ENCODE measurements at places on chromosomes 7 and 10. TPM values are rescaled to one million over a fixed set of nuclear protein-coding genes. Genes with fewer than 3 reads are reported as not detected.

DNA sequence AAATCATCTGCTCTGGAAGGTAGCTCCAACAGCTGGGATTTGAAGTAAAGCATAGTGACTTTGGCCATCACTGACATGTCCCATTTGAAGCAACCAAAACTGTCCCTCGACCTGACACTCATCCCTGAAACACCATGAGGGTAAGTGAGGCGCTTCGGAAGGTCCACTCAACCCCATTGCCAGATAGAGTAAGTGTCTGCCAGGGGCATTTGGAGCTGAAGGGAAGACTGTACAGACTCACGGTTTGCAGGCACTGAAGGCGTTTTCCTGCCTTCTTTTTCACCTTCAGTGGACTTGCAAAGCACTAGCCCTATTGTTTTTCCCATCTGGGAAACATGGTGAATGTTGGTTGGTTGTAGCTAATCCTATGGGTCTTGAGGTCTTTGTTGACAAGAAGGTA is 57.6 kb downstream of the IKZF1 start:
- H3K36me3 ChIP-seq: no peaks in the 10 kb centered on the region
- H3K4me3 ChIP-seq: no peak overlapping the region
- no peak overlapping the region for H3K27ac ChIP-seq
- DNase-seq: no peak
- no peaks in the 10 kb centered on the region for H3K4me1 ChIP-seq

DNA sequence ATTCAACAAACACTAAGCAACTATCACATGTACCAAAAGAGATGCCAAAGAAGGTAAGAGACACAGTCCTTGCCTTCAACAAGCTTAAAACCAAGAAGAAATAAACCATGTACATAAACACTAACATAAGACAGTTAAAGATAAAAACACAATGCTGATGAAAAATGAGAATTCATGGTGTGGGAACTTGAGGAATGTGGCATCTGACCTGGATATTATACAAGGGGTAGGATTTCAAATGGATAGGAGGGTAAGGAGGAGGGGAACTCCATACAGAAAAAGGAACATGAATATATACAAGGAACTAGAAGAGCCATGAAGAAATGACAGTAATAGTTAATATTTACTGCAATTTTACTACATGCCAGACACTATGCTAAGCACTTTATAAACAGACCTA is 11.0 kb downstream of the HIBADH start:
- no peak overlapping the region for H3K27ac ChIP-seq
- no peak overlapping the region for H3K4me3 ChIP-seq
- peaks cover 6% of the 10 kb centered on the region for H3K36me3 ChIP-seq

DNA sequence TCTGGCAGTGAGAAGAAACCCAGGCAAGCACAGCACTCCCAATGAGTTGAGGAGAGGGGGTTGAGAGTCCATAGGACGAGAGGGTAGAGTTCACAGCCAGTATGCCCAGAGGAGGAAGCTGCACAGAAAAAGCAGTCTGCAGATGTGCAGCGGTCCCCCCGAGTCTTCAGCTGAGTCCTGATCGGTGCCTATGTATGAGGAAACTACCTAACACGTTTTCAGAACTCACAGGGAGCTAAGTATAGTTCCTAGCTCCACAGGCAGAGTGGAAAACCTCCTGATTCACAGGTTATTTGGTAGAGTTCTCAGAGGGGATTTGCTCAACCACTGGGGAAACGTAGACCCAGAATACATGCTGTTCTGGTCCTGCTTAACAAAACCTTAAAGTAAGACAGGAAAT is 271.3 kb upstream of the CNTNAP2 start:
- H3K36me3 ChIP-seq: no peaks in the 10 kb centered on the region
- no peak for DNase-seq
- no peak overlapping the region for H3K4me3 ChIP-seq
- no peak overlapping the region for H3K27ac ChIP-seq

DNA sequence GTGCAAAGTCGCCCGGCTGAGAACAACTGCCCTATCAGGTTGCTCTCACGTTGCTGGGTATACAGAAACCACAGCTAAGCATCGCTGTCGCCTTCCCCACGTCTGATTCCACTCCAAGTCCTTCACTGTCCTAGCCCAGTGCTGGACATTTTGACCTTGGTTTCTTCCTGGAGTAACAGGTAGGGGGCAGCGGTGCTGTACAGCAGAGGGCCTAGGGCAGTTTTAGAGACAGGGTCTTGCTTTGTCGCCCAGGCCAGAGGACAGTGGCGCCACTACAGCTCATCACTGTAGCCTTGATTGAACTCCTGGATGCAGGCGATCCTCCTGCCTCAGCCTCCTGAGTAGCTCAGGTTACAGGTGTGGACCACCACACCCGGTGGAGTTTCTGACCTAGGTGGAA is 2.6 kb downstream of the CLDN15 start:
- peaks cover 3% of the 10 kb centered on the region for H3K36me3 ChIP-seq
- H3K27me3 ChIP-seq: no peaks in the 10 kb centered on the region
- no peak overlapping the region for H3K27ac ChIP-seq
- no peak overlapping the region for H3K4me3 ChIP-seq
- DNase-seq: no peak

DNA sequence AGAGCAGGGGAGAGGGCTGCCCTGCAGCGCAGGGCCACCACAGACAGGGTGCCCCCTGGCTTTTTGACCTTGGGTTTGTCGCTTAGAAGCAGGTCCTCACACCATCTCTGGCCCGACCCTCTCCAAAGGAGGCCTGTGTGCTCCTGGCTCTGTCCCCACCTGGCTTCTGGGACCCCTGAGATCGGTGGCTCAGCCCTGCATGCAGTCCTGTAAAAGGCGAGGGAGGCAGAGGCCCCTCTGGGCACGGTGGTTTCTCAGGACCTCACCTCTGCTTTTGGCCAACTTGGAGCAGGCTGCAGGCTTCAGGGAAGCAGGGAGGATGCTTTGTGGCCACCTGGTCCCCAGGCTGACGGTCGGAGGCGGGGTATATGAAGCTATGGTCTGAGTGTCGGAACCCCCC is 21.4 kb downstream of the WDR86 start:
- no peaks in the 10 kb centered on the region for H3K4me1 ChIP-seq
- no peaks in the 10 kb centered on the region for H3K36me3 ChIP-seq
- H3K4me3 ChIP-seq: no peak overlapping the region
- DNase-seq: peak; percentile 66
- peaks cover 37% of the 10 kb centered on the region for H3K27me3 ChIP-seq

DNA sequence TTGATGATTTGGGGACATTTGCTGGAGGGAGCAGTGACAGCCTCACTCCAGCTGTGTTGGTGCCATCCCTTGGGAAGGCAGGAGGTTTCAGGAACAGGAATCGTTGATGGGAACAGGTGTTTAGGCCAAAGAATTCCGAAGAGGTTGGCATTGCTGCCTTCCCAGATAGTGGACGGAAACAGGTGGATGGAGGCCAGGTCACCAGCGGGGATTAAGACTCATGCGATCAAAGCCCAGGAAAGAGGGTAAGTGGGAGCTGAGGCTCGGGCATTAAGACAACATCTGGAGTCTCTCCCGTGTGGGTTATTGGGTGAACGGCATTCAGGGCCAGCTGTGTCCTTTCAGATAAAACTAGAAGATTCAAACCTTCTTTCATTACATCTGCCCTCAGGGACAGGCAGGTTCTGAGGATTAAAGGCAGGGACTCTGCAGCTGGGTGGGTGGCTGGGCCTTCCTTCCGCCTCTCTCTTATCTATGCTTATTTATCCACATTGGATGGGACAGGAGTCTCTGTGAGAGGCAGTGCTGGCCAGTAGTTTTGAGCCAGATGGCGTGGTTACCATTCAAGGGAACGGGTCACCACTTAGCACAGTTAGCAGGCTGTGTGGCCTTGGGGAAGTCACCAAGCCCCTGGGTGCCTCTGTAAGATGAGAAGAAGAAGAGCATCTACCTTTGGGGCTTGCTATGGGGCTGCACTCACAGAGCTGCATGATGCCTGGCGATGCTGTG is 67.6 kb downstream of the INSIG1 start:
- peaks cover 2% of the 10 kb centered on the region for H3K36me3 ChIP-seq
- peaks cover 66% of the 10 kb centered on the region for H3K27me3 ChIP-seq
- no peaks in the 10 kb centered on the region for H3K4me1 ChIP-seq
- no peak overlapping the region for H3K27ac ChIP-seq
- H3K4me3 ChIP-seq: no peak overlapping the region

Gene STK31
- total RNA-seq: 0.13 TPM

Gene ITGB8
- 1.3 TPM for total RNA-seq

Gene GPER1
- 5.7 TPM for total RNA-seq

Gene ANKRD61
- not detected for total RNA-seq

GRCh38 chr7:48660306-48660870 is 264.0 kb upstream of the CDC14C start:
- no peak for DNase-seq
- no peaks in the 10 kb centered on the region for H3K36me3 ChIP-seq
- H3K27me3 ChIP-seq: peaks cover 4% of the 10 kb centered on the region
- no peak overlapping the region for H3K4me3 ChIP-seq

Gene PDK4
- total RNA-seq: 1.9 TPM

GRCh38 chr10:86203162-86203905 is 163.3 kb downstream of the GRID1 start:
- no peak for DNase-seq
- H3K4me1 ChIP-seq: no peaks in the 10 kb centered on the region
- no peaks in the 10 kb centered on the region for H3K36me3 ChIP-seq
- H3K4me3 ChIP-seq: no peak overlapping the region

GRCh38 chr7:98568891-98569290 is 48.2 kb upstream of the NPTX2 start:
- DNase-seq: no peak
- H3K4me1 ChIP-seq: peaks cover 22% of the 10 kb centered on the region
- no peak overlapping the region for H3K27ac ChIP-seq

- DNase-seq: no peak
- no peak overlapping the region for H3K27ac ChIP-seq
- H3K4me3 ChIP-seq: no peak overlapping the region
Observed at GRCh38 chr10:16304311-16304710, 132.5 kb upstream of the PTER start.

DNA sequence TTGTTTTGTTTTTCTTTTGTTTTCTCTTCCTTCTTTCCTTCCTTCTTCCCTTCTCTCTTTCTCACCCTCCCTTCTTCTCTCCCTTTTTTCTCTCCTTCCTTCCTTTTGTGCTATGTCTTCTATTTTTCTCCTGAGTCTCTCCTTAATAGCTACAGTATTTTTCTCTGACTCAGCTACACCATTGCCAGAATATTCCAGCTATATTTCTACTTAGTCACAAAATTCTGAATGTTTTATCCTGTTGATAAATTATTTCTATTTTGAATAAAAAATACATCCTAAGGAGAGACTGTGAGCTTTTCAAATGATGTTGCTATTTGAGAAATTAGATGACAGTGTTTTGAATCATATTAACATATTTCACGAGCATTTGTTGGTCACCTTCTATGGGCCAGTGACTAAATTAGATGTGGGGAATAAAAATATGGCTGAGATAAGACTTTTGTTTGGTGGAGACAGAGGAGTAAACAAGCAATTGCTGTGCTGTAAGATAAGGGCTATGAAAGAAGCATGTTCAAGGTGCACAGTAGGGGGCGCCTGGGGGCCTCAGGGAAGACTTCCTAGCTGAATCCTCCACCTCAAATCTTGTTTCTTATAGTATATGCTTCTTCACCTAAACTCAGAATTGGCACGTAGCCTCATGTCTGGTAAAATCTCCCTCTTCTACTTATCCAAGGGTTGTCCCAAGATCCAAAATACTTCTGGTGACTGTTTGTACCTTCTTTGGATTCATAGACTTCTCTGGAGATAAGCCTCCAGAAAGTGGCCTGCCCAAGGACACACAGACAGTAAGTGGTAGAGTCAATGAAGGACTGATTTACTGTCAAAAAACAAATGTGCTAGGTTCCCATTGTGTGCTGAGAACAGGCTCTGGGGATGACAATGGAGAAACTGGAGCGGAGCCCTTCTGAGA is 115.5 kb upstream of the CREB5 start:
- DNase-seq: no peak
- no peak overlapping the region for H3K4me3 ChIP-seq
- no peaks in the 10 kb centered on the region for H3K36me3 ChIP-seq

DNA sequence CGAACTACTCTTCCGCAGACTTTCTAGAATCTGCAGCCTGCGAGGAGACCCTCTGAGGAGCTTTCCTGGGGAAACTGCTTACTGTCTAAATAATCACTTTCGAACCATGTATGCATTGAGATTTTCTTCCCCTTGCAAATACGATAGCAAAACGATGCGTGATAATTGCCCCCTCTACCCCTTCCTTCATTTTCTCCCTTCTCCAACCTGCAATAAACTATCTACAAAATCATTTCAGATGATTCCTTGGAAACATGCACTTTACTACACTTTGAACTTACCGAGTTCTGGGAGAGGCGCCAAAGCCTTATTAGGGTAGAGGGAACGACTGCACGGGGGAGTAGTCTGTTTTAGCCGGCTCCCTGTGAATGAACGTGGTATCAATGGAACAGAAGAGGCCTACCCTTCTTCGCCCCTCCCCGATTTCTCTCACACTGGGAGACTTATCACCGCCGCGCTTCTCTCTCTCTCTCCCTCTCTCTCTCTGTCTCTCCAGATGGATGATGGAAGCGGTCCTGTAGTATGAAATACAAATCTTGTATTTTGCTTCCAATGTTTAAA is at the start of gene FGFBP3:
Gene FGFBP3, minus strand, starts transcription at position 370 of the 561 bp plus-strand sequence. CDS start 517 bp downstream, outside the sequence.
- no peaks in the 10 kb centered on the region for H3K36me3 ChIP-seq
- peak within 1 kb of the TSS; percentile 82 for H3K27ac ChIP-seq
- H3K4me3 ChIP-seq: peak within 1 kb of the TSS; percentile 88
- H3K4me1 ChIP-seq: peaks cover 39% of the 10 kb centered on the region
- H3K27me3 ChIP-seq: no peaks in the 10 kb centered on the region

GRCh38 chr7:81330108-81330507 is 411.3 kb upstream of the SEMA3C start:
- no peak overlapping the region for H3K27ac ChIP-seq
- H3K36me3 ChIP-seq: no peaks in the 10 kb centered on the region
- no peak for DNase-seq
- no peak overlapping the region for H3K4me3 ChIP-seq

Gene GSDME
- 23.6 TPM for total RNA-seq

DNA sequence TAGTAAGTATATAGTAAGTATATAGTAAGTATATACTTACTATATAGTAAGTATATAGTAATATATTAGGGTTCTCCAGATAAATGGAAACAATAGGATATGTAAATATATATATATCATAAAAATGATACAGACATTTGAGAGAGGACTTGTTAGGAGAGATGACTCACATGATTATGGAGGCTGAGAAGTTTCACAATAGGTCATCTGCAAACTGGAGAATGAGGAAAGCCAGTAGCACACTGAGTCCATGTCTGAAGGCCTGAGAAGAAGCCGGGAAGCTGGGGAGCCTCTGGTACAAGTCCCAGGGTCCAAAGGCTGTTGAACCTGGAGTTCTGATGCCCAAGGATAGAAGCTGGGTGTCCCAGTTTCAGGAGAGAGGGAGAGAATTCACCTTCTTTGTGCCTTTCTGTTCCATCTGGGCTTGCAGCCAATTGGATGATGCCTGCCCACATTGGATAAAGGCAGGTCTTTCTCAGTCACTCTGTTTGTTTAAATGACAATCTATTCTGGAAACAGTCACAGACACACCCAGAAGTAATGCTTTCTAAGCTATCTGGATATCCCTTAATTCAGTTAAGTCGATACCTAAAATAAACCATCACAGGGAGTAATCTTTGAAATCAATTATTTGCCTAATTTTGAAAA is 205.5 kb upstream of the CDC14C start:
- no peak for DNase-seq
- H3K4me3 ChIP-seq: no peak overlapping the region
- H3K27ac ChIP-seq: no peak overlapping the region
- H3K36me3 ChIP-seq: no peaks in the 10 kb centered on the region

- H3K36me3 ChIP-seq: peaks cover 37% of the 10 kb centered on the region
- no peak overlapping the region for H3K4me3 ChIP-seq
- H3K27me3 ChIP-seq: no peaks in the 10 kb centered on the region
- H3K4me1 ChIP-seq: peaks cover 35% of the 10 kb centered on the region
- no peak for DNase-seq
- peak overlapping the region; percentile 23 for H3K27ac ChIP-seq
Observed at GRCh38 chr10:856416-857157, 74.9 kb downstream of the LARP4B start.

GRCh38 chr7:84841809-84842208 is 345.0 kb downstream of the SEMA3D start:
- H3K27me3 ChIP-seq: no peaks in the 10 kb centered on the region
- H3K27ac ChIP-seq: no peak overlapping the region
- no peak for DNase-seq
- H3K4me1 ChIP-seq: peaks cover 5% of the 10 kb centered on the region
- no peaks in the 10 kb centered on the region for H3K36me3 ChIP-seq
